ENCODE measurements at places on chromosomes 11 and 22. TPM values are rescaled to one million over a fixed set of nuclear protein-coding genes. Genes with fewer than 3 reads are reported as not detected.

DNA sequence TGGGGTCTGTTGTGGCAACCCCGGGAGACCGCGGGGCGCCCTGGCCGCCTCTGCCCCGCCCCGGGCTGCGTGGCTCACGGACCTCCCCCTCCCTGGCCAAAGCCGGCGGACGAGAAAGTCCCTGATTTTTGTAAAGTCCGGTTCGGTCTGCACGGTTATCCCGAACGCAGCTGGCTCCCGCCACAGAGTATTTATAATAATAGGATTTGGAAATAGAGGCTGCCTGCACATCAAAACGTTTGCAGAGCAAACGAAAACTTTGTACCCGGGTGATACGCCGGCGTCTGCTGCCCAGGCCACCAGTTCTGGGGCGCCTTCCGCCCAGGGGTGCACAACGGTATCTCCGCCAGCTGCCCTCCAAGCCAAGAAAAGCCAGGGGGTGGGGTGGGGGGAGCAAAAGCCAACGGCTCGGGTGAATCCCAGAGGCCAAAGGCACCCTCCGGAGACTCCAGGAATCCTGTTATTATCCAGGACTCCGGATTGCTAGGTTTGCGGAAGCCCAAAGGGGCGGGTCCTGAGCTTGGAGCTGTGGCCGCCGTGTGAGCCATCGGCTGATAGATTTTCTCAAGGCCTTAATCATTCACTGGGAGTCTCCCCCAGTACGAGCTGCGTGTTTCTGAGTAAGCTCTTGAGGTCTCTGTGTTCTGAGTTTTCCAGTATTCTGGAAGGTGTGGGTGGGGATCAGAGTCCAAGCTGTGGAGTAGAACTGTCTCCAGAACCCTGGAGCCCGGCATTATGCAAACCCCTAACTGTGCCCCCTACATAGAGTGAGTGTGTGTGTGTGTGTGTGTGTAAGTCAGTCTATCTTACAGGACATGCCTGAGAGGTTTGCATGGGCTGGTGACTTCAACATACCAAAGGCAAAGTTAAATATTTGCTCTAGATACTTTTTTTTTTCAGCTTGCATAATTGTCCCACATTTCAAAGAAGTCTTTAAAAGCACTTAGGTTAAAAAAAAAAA lies 673 bp upstream of the SHANK2 start:
- peaks cover 30% of the 10 kb centered on the region for H3K27me3 ChIP-seq
- H3K27ac ChIP-seq: no peak overlapping the region
- no peaks in the 10 kb centered on the region for H3K36me3 ChIP-seq
- peaks cover 10% of the 10 kb centered on the region for H3K4me1 ChIP-seq

GRCh38 chr11:68302670-68303069 lies 9.7 kb upstream of the LRP5 start:
- H3K27me3 ChIP-seq: peaks cover 5% of the 10 kb centered on the region
- DNase-seq: peak; percentile 37
- H3K4me3 ChIP-seq: no peak overlapping the region

DNA sequence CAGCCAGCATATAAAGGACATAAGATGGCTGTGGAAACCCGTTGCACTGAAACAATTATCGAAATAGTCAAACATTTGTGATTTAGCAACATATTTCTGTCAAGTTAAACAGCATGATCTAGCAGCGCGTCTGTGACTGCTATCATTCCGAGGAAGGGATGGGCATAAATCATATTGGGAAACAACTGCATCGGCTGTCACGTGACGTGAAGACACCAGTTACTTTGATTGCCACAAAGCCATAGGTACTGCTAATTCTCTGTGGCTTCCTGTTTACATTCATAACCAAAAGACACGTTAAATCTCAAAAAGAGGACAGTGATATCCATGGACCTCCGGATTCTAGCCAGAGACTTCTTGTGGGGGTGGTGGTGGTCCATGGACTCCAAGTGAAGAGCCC lies 87.8 kb downstream of the CACNA1I start:
- H3K4me1 ChIP-seq: no peaks in the 10 kb centered on the region
- H3K27me3 ChIP-seq: peaks cover 37% of the 10 kb centered on the region
- no peak overlapping the region for H3K4me3 ChIP-seq

GRCh38 chr11:29685361-29685760 lies 331.5 kb downstream of the KCNA4 start:
- no peak for DNase-seq
- H3K4me1 ChIP-seq: no peaks in the 10 kb centered on the region
- no peak overlapping the region for H3K4me3 ChIP-seq
- no peaks in the 10 kb centered on the region for H3K36me3 ChIP-seq

- peaks cover 1% of the 10 kb centered on the region for H3K27me3 ChIP-seq
- H3K36me3 ChIP-seq: peaks cover 36% of the 10 kb centered on the region
- no peak overlapping the region for H3K4me3 ChIP-seq
- peak overlapping the region; percentile 29 for H3K27ac ChIP-seq
- no peak for DNase-seq
- no peaks in the 10 kb centered on the region for H3K4me1 ChIP-seq
Observed at GRCh38 chr11:67254798-67255197, 11.5 kb upstream of the GRK2 start.

DNA sequence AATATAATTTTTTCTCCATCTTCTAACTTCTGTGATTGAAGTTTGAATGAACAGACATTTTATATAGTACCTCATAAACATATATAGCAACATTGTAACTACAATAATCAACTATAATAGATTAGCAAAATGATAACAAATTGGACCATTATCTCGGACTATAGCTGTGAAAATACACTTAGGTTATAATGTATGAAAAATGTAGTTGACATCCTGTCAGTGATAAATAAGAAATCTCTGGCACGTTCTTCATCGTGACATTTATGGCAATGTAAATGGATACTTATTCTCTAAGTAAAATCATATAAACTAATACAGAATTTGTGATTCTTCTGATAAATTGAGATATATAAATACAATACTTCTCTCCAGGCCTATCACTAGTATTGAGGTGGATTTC lies 333.3 kb downstream of the GUCY1A2 start:
- H3K4me1 ChIP-seq: no peaks in the 10 kb centered on the region
- no peaks in the 10 kb centered on the region for H3K36me3 ChIP-seq
- no peak for DNase-seq
- no peak overlapping the region for H3K27ac ChIP-seq

DNA sequence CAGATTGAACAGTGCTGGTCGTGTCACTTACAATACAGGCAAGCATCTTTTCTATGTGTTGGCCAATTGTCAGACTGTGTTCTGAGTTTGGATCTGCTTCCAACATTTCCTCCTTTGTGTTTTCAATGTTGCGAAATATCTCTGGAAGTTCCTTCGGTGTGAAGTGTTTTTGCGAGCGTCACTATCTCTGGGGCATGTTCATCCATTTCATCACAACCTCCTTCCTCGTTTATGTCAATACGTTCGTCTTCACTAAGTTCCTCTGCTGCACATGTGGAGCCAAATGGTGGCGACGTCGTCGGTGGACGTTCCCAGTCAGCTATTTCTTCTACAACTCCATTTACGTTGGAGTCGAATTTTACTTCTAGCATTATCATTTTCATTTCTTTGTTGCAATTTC lies 100.2 kb upstream of the LMO1 start:
- DNase-seq: no peak
- no peak overlapping the region for H3K4me3 ChIP-seq
- H3K36me3 ChIP-seq: no peaks in the 10 kb centered on the region
- H3K4me1 ChIP-seq: no peaks in the 10 kb centered on the region
- peaks cover 13% of the 10 kb centered on the region for H3K27me3 ChIP-seq
- no peak overlapping the region for H3K27ac ChIP-seq

- DNase-seq: no peak
- H3K4me3 ChIP-seq: no peak overlapping the region
- no peaks in the 10 kb centered on the region for H3K36me3 ChIP-seq
- H3K27ac ChIP-seq: no peak overlapping the region
Observed at GRCh38 chr22:23381661-23382427, 198.2 kb downstream of the IGLL1 start.

GRCh38 chr22:48940266-48941032 lies 887.2 kb downstream of the BRD1 start:
- H3K4me3 ChIP-seq: no peak overlapping the region
- H3K4me1 ChIP-seq: no peaks in the 10 kb centered on the region
- H3K27me3 ChIP-seq: peaks cover 2% of the 10 kb centered on the region
- no peak overlapping the region for H3K27ac ChIP-seq

DNA sequence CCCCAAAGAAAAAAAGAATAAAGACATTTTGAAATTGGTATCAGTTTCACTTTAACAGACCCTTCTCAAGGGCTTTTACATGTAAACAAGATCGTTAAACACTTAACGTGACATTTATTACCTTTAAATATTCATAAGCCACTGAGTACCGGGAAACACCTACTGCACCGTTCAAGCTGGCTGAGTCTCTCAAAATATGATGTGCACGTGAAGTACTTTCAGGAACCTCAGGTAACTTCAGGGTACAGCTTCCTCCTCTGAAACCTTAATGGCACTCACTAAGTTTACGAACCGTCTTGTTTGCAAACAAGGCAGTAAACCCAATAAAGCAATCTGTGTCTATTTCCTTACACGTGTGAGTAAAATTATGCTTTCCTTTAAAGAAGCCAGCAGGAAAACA lies 105.5 kb upstream of the TENM4 start:
- DNase-seq: no peak
- H3K27ac ChIP-seq: no peak overlapping the region
- no peaks in the 10 kb centered on the region for H3K4me1 ChIP-seq
- H3K27me3 ChIP-seq: peaks cover 9% of the 10 kb centered on the region
- no peaks in the 10 kb centered on the region for H3K36me3 ChIP-seq
- no peak overlapping the region for H3K4me3 ChIP-seq

DNA sequence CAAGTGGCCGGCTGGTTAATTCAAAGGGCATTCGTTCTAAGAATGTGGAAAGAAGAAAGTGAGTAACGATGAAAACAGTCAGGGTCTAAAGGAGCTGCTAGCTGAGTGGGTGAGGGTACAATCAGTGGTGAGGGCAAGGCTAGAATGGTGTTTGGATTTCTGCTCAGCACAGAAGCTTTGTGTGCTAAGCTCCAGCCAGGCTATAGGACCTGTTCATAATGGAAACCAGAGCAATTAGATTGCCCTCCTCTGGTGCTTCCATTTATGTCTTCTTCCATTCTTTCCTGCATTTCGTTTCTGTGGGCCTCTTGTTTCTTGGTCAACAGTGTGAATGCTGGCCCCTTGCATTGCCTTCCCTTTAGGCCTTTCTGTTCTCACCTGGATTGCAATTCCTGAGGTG lies 572.9 kb upstream of the CHORDC1 start:
- H3K4me3 ChIP-seq: no peak overlapping the region
- H3K36me3 ChIP-seq: no peaks in the 10 kb centered on the region
- H3K27ac ChIP-seq: no peak overlapping the region
- no peak for DNase-seq
- H3K4me1 ChIP-seq: no peaks in the 10 kb centered on the region

- H3K27me3 ChIP-seq: peaks cover 60% of the 10 kb centered on the region
- no peak overlapping the region for H3K27ac ChIP-seq
- H3K4me1 ChIP-seq: no peaks in the 10 kb centered on the region
- H3K4me3 ChIP-seq: no peak overlapping the region
- DNase-seq: no peak
Observed at GRCh38 chr11:75133976-75134375, 16.9 kb upstream of the SLCO2B1 start.

DNA sequence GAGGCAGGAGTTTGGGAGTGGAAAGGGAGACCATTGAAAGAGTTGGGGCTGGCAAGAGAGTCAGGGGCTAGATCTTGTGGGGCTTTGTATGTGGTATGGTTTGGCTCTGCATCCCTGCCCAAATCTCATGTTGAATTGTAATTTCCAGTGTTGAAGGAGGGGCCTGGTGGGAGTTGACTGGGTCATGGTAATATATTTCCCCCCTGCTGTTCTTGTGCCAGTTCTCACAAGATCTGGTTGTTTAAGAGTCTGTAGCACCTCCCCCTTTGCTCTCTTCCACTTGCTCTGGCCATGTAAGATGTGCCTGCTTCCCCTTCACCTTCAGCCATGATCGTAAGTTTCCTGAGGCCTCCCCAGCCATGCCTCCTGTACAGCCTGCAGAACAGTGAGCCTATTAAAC lies 10.1 kb upstream of the RAB3IL1 start:
- peaks cover 15% of the 10 kb centered on the region for H3K4me1 ChIP-seq
- no peak overlapping the region for H3K4me3 ChIP-seq
- no peak for DNase-seq
- H3K27me3 ChIP-seq: no peaks in the 10 kb centered on the region
- H3K27ac ChIP-seq: no peak overlapping the region

DNA sequence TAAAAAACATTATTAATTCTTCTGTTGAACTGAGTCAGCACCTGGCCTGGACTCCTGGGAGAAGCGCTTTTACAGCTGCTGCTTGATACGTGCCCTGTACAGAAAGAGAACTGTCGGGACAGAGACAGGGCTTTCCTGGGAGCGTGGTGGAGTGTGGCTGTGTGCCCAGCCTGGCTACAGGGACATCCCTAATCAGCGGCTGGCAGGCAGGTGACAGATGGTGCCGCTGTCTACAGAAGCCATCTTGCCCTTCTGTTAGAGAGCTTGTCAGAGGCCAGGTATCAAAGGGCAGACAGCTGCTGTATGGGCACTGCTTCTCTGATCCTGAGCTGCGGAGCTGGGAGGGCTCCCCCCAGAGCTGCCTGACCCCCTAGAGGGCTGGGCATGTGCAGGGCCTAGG lies 361.8 kb downstream of the TENM4 start:
- H3K27ac ChIP-seq: no peak overlapping the region
- no peak overlapping the region for H3K4me3 ChIP-seq
- DNase-seq: no peak
- peaks cover 53% of the 10 kb centered on the region for H3K4me1 ChIP-seq
- peaks cover 11% of the 10 kb centered on the region for H3K36me3 ChIP-seq

DNA sequence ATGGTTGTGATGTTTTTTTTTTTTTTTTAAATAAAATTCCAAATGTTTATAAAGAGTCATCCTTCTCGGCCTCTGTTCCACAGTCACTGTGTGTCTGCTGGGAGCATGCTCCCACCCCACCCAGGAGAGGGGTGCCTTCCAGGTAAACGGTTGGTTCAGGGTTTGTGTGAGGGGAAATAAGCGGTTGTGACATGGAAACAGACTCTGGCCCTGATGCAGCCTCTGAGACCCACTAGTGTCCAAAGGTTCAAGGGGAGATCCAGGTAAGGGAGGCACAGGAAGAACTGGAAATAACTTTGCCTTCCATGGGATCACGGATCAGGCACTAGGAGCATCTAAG lies 6.0 kb upstream of the GAS2L1 start:
- H3K27me3 ChIP-seq: peaks cover 9% of the 10 kb centered on the region
- no peak for DNase-seq
- H3K4me1 ChIP-seq: no peaks in the 10 kb centered on the region
- peaks cover 40% of the 10 kb centered on the region for H3K36me3 ChIP-seq

GRCh38 chr22:49502126-49502826 lies 325.4 kb downstream of the BRD1 start:
- no peak for DNase-seq
- H3K36me3 ChIP-seq: no peaks in the 10 kb centered on the region
- H3K27ac ChIP-seq: no peak overlapping the region

DNA sequence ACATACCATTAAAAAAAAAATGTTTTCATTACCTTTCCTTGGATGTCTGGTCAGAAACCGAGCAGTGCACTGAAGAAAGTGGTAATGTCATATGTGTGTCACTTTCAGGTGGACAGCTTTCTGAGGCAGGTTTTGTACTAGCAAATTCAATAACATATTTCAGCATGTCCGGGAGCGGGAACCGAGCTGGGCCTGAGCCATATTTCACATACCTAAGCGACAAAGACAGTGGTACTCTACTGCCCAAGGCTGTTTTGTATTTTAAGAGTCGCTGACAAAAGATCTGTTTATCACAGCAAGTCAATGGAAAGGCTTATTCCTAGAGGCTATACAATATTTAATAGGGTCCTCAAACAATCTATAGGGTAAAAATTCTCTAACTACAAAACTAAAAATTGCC lies 38.0 kb downstream of the CLDN25 start:
- H3K36me3 ChIP-seq: peaks cover 8% of the 10 kb centered on the region
- H3K4me1 ChIP-seq: no peaks in the 10 kb centered on the region
- H3K4me3 ChIP-seq: no peak overlapping the region
- DNase-seq: no peak

Gene NDUFS3
- 105 TPM for total RNA-seq

Gene TRIM22
- total RNA-seq: 72.0 TPM

Gene UPB1
- total RNA-seq: not detected

Gene CAPN5
- total RNA-seq: 20.7 TPM

Gene OR2D2
- not detected for total RNA-seq

Gene THRSP
- not detected for total RNA-seq

Measured in HFFc6 (cell line).